ENCODE measurements at places on chromosomes 2 and 18.

DNA sequence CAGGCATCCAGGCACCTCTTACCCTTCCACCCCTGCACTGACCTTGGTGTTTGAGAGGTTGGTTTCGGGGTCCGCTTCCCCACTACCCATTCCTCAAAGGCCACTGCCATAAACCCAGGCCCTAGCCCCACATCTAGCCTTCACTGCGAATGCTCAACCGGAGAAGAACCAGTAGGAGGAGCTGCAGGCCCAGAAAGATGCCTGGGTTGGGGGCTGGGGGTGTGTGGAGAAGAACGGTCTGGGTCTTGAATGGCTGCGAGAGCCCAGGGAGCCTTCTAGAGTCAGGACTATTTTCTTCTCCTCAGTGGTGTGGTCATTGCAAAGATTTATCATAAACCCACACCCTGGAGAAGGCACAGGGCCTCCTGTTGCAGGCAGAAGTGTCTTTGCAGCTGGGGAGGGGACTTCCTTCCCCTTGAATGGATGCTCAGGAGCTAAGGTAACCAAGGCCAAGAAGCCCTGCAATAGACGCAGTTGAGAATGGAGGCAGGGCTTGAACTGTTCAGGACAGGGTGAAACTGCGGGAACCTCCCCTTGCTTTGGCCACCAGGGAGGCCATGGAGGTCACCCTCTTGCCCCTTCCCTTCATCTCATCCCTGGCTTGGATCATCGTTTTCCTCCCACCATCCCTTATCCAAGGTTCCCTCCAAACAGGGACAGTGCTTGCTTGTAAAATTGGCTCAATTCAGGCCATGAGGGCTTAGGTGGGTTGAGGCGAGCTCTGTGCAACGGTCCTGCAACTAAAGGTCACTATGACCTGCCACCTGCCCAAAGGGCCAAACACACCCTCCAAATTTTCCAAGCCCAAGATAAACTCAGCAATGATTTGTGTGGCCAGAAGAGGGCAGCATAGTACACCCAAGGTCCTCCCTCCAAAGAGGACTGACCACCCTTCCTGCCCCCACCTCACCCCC, 20.9 kb downstream of the THNSL2 start:
- no peak for DNase-seq

- peak; percentile 98 for DNase-seq
These were observed at the start of gene STRN for GRCh38 chr2:36966370-36967235. STRN (minus strand) TSS chr2:36966536; CDS start chr2:36966463, 73 bp downstream.

DNA sequence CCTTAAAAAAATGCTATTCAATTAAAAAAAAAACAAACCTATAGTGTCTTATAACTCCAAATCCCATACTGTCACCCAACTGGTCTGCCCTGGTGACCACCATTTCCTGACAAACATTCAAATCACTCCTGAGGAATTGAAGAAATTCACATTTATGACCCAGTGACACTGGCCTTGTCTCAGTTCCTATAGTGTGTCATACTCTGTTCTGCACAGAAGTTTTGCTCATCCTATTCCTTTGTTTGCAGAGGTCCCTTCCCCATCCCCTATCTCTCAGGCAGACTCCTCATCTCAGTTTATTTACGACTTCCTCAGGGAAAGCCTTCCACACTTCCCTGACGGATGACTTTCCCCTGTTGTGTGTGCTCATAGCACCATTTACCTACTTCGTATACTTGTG, 14.7 kb downstream of the ZC3H6 start:
- DNase-seq = no peak

- no peak for DNase-seq
These were observed 392.1 kb upstream of the HS6ST1 start for GRCh38 chr2:128710729-128711128.

DNA sequence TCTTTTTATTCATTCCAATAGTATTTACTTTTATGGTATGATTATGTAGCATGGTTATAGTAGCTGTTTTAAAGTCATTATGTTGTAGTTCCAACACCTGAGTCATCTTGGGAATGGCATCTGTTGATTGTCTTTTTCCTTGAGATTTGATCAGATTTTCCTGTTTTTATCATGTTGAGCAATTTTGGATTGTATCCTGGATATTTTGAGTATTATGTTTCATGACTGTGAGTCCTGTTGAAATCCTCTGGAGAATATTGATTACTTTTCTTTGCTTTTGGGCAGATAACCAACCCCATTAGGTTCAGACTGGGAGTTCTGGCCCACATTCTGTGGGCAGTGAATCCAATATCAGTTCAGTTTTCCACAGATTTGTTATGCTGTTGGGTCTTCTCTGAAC, 163.2 kb upstream of the SPRED2 start:
- DNase-seq = no peak

GRCh38 chr2:219516888-219517287, 2.6 kb downstream of the ASIC4 start:
- no peak for DNase-seq

DNA sequence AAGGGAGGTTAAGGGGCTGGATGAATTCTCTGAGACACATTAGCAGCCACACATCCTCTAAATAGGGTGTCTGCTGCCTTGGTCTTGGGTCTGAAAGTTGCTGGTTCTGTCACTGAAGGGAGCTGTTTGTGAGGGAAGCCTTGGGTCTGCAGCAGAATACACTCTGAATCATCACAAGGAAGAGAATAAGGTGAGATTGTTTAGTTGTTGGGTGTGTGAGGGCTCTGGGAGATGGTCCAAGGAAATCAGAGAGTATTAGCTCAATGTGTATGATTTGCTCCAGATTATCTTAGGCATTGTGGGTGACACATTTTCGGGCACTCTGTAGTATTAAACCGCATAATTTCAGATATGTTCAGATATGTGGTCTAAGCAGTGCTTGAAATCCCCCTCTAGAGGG, 548.5 kb downstream of the SLC4A3 start:
- DNase-seq = no peak

GRCh38 chr2:225171350-225171749, 129.1 kb upstream of the DOCK10 start:
- no peak for DNase-seq

DNA sequence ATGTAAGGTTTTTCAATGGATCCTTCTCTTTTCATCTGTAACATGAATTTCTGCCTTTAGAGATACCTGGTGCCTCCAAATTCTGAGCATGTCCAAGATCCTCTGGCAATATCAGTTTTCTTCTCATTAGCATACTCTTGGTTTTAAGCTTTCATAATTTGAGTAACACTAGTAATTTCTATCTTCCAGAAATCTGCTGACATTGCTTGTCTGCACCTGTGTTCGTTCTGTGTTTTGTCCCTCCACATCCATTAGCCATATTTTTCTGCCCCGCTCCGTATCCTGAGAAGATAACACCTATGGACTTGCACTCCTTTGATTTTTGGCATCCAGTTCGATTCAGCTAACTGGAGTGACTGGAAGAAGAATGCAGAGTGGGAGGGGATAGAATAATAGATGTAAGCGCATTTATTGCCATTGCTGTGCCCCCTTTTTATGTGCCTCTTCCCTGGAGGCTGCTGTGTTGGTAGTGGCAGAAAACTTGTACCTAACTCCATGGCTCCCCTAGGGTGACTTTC, 32.3 kb upstream of the ITSN2 start:
- no peak for DNase-seq

DNA sequence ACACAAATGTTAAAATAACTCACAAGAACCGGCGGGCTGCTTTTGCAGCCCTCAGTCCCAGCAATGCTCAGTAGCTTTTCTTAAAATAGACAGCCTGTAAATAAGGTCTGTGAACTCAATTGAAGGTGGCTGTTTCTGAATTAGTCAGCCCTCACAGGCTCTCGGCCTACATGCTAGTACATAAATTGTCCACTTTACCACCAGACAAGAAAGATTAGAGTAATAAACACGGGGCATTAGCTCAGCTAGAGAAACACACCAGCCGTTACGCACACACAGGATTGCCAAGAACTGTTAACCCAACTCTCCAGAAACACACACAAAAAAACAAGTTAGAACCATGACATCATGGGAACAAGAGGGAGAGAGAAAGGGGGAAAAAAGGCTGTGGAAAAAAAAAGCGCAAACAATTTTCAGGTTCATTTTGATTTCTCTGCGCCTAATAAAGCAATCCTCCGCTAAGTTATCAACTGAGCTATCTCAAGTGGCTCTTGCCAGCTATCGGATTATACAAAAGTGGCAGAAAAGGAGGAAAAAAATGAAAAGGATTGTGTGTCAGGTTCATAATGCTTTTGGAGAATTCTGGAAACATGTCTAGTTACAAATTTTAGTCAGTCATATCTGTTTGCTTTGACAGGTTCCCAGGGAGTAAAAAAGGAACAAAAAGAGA, 89.1 kb downstream of the ZEB2 start:
- no peak for DNase-seq

GRCh38 chr2:215633360-215633759, 197.5 kb upstream of the FN1 start:
- no peak for DNase-seq

GRCh38 chr2:176699644-176700043, 430.4 kb downstream of the MTX2 start:
- no peak for DNase-seq

DNA sequence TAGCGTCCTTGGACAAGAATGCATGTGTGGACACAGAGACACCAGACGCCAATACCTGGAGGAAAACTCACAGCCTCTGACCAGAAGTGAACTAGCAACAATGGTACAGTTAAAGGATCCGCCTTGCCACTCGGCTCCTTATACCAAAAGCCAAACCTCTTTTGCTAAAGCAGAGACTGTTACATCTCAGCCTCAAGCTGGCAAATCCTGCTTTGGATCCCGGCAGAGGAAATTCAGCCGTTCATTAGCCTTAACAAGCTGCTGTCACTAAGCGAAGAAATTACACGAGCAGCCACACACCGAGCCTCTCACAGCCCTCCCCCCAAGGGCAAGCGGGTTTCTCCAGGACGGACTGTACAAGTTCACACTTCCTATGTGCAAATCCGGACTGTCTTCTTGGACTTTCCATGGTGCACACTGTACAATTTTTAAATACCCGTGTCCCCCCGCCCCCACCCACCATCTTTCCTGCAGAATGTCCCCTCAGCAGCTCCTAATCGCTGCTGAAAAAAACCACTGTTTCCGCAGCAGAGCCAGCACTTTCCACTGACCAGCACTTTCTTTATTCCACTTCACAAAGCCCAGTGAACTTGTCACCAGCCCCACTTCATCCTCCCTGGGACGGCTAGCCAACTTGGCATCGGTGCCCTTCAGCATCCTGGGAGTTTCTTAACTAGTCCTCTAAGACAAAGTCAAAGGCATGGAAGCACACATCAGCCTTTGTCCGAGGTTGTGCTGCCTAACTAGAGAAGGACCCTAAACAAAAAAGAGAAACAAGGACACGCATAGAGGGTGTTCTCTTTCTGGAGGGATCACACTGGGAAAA, 1.5 kb downstream of the KLF7 start:
- DNase-seq = peak; percentile 16

DNA sequence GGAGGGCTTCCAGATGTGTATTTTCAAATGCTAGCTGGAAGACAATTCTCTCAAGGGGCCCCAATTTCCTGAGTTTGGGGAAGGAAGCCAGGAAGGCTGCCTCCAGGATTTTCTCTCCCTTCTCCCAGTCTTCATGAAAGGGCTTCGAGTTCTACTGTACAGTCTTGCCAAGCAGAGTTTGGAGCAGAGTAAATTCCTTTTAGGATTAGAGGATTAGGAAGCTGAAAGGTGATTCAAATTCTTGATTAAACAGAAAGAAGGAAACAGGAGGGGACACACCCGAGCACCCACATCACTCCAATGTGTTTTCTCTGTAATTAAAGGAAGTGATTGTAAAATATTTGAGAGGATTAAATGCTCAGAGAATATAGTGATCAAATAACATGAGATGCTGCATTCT, 217.8 kb downstream of the SETBP1 start:
- DNase-seq = no peak

DNA sequence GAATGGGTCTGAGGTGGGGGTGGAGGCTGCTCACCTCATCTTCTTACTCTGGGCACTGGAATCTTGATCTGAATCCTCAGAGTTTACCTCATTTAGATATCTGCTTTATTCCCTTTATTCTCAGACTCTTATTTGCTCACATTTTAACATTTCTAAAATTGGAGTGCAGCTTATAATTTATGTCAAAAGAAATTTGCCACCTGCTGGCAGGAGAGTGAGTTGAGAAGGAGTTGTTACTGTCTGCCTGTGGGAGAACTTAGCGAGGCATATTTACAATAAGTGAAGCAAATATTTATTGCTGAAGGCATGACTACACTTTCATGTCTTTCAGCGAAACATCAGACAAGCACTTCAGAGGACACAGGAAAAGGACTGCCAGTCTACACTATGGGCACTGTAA, 16.4 kb upstream of the KIAA2012 start:
- DNase-seq = no peak

DNA sequence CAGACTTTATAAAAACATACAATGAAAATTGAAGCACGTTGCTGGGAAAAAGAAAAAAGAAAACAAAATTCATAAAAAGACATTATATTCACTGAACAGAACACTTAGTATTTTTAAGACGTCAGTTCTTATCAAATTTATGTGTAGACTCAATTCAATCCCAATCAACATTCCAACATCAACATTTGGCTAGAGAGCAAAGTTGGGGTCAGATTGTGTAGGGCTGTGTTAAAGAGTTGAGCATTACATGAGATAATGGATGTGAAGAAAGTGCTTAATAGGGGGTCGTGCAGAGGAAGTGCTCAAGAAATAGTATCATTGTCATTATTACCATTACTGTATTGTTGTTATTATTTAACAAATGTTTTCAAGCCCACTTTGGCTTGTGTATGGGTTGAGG, 154.1 kb upstream of the TNP1 start:
- DNase-seq = no peak

- no peak for DNase-seq
These were observed 1675.9 kb upstream of the CELF4 start for GRCh38 chr18:39241534-39241933.

GRCh38 chr2:162994718-162995117, 156.2 kb upstream of the KCNH7 start:
- DNase-seq = no peak

DNA sequence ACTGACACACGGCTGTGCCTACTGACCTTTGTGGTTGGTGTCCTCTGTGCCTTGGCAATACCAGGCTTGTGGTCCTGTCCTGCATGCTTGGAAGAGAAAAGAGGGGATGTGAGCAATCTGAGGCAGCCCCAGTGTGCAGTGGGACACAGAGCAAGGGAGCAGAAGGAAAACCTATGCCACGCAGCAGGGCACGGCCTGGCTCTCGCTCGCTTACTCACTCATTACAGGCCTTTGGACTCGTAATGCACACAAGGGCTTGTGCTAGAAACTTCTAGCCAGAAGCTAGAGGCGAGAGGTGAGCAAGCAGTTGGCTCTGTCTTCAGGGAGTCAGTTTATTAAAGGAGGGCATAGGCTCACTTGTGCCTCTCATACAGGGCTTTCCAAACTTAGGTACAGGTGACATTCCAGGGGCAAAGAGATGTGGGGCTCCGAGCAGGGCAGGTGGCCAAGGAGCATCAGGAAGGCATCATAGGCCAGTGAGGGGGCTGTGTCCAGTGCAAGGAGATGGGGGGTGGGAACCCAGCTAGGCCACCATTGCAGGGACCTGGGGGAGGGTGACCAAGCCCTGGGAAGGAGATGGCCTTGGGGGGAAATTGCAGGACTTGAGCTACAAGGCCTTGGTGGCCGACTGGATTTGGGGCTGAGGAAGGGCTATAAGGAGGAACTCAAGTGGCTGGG, 100.8 kb downstream of the DYSF start:
- DNase-seq = no peak

GRCh38 chr2:127675331-127676261, at the start of gene LIMS2:
LIMS2 (minus strand) TSS chr2:127675530; CDS start chr2:127675024, 506 bp downstream.
- no peak for DNase-seq
